Activated naive CD8-positive, alpha-beta T cell treated with anti-CD3 and anti-CD28 coated beads, Interleukin-2, amount 10 ng/mL, durations not matched to agents 7 days and 5 days (primary cell): ENCODE measurements at places on chromosomes 2 and 18.

- no peak for DNase-seq
- H3K4me1 ChIP-seq, result peaks cover 35% of the 10 kb centered on the region
- no peaks in the 10 kb centered on the region for H3K27me3 ChIP-seq
- H3K27ac ChIP-seq, result peak overlapping the region; percentile 99
- H3K4me3 ChIP-seq, result peak overlapping the region; percentile 98
Measured at GRCh38 chr2:233062451-233062850, 2.3 kb downstream of the INPP5D start.

GRCh38 chr2:177165721-177166711 lies 46.6 kb upstream of the HNRNPA3 start:
- peaks cover 13% of the 10 kb centered on the region for H3K27me3 ChIP-seq
- H3K4me3 ChIP-seq, result peak overlapping the region; percentile 79
- no peaks in the 10 kb centered on the region for H3K36me3 ChIP-seq
- no peak for DNase-seq
- peaks cover 41% of the 10 kb centered on the region for H3K4me1 ChIP-seq

GRCh38 chr2:167132906-167133555 lies 244.8 kb downstream of the XIRP2 start:
- no peak overlapping the region for H3K4me3 ChIP-seq
- H3K27ac ChIP-seq, result no peak overlapping the region
- H3K27me3 ChIP-seq, result no peaks in the 10 kb centered on the region
- H3K4me1 ChIP-seq, result peaks cover 3% of the 10 kb centered on the region
- DNase-seq, result no peak

GRCh38 chr18:8696749-8697211 lies 8.6 kb upstream of the MTCL1 start:
- peak; percentile 79 for DNase-seq
- H3K4me1 ChIP-seq, result no peaks in the 10 kb centered on the region
- H3K27ac ChIP-seq, result no peak overlapping the region

DNA sequence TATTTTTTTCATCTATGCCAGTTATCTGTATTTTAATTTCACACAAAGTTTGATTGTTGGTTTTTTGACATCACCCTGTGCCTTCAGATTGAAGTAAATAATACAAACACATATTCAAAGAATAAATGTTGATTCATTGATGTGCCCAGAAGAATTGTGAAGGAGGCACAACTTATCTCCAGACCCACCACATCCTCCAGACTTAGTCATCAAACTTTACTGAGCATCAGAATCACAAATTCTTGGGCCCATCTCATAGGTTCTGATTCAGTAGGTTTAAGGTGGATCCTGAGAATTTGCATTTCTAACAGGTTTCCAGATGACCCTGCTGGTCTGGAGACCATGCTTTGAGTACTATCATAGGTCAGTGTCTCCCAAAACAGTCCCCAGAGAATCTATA lies 82.8 kb upstream of the PIK3C3 start:
- no peak overlapping the region for H3K27ac ChIP-seq
- H3K36me3 ChIP-seq, result no peaks in the 10 kb centered on the region
- no peak overlapping the region for H3K4me3 ChIP-seq
- no peaks in the 10 kb centered on the region for H3K4me1 ChIP-seq

DNA sequence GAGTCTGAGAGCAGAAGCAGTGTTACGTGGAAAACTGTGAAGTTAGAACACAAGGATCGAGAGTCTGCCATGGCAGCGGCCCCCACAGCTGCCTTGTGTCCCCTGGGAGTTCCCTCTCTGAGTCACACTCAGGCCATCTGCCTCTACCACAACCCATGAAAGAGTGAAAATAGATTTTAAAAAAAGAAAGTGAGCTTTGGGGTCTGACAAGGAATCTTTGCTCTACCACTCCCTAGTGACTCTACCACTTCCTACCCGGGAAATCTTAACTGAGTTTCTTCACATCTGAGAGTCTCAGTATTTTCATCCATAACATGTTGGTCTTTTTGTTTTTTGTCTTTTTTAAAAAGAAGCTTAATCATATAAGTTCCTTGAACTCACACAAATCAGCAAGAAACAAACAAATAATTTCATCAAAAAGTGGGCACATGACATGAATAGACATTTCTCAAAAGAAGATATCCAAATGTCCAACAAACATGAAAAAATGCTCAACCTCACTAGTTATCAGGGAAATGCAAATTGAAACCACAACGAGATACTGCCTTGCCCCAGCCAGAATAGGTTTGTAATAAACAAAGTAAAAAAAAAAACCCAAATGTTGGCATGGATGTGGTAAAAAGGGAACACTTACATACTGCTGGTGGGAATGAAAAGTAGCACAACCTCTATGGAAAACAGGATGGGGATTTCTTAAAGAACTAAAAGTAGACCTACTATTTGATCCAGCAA lies 2.4 kb upstream of the MSGN1 start:
- H3K4me3 ChIP-seq, result no peak overlapping the region
- peaks cover 7% of the 10 kb centered on the region for H3K4me1 ChIP-seq
- DNase-seq, result no peak

GRCh38 chr2:173232956-173233744 lies 121.5 kb upstream of the CDCA7 start:
- peaks cover 7% of the 10 kb centered on the region for H3K36me3 ChIP-seq
- H3K4me3 ChIP-seq, result no peak overlapping the region
- no peak for DNase-seq
- H3K27ac ChIP-seq, result no peak overlapping the region

GRCh38 chr2:100281521-100282438 lies 40.5 kb downstream of the LONRF2 start:
- no peak overlapping the region for H3K27ac ChIP-seq
- H3K36me3 ChIP-seq, result no peaks in the 10 kb centered on the region
- peaks cover 34% of the 10 kb centered on the region for H3K4me1 ChIP-seq
- no peak for DNase-seq

DNA sequence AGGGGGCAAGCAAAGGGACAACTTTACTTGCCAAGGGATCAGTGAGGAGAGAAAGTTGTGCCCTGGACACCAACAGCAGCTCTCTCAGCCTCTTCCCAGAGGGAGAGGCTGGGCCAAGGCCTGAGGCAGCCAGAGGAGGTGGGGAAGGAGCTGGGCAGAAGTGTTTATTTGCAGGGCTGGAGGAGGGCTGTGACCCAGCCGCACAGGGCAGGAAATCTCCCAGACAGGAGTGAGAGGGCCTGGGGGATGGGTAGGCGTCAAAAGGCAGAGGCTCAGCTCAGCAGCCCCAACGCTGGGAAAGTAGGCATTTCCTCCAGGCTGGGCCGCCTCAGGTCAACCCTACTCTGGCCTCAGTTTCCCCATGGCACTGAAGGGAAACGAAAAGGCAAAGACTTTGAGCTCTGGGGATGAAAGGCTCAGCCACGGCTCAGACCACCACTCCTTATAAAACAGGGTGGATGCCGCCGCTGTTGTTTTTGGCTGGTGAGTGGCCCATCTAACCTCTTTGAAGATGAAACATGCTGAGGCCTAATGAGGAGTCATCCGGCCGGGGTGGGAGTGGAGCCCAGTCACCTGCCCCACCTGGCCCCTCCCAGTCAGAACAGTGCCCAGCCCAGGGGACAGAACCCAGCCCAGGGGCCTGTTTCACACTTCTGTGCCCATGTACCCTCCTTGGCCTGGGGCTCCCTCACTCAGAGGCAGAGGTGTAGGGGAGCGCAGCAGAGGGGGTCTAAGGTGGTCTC lies 21.9 kb upstream of the SEMA4C start:
- peak overlapping the region; percentile 74 for H3K27ac ChIP-seq
- peaks cover 18% of the 10 kb centered on the region for H3K4me1 ChIP-seq
- H3K27me3 ChIP-seq, result no peaks in the 10 kb centered on the region

DNA sequence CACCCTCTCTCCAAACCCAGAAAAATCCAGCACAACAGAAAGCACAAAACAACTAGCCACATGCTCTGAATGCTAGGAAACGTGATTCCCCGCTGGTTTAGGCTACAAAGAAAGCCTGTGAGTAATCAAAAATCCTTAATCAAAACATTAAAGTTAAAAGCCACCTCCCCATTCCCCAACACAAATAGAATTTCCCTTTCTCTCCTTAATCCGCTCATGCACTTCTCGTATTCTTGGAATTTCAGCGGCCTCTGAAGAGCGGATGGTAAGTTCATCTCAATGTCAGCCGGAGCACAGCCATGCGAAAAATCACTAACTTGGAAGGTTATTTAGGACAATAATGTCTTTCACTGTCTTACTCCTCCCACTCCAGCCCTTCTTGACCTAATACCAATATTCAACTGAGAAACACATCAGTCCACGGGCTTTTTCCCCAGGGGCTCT lies 126.7 kb downstream of the OSBPL1A start:
- H3K4me3 ChIP-seq, result no peak overlapping the region
- peaks cover 56% of the 10 kb centered on the region for H3K27me3 ChIP-seq
- peaks cover 1% of the 10 kb centered on the region for H3K4me1 ChIP-seq
- H3K27ac ChIP-seq, result no peak overlapping the region
- no peak for DNase-seq

DNA sequence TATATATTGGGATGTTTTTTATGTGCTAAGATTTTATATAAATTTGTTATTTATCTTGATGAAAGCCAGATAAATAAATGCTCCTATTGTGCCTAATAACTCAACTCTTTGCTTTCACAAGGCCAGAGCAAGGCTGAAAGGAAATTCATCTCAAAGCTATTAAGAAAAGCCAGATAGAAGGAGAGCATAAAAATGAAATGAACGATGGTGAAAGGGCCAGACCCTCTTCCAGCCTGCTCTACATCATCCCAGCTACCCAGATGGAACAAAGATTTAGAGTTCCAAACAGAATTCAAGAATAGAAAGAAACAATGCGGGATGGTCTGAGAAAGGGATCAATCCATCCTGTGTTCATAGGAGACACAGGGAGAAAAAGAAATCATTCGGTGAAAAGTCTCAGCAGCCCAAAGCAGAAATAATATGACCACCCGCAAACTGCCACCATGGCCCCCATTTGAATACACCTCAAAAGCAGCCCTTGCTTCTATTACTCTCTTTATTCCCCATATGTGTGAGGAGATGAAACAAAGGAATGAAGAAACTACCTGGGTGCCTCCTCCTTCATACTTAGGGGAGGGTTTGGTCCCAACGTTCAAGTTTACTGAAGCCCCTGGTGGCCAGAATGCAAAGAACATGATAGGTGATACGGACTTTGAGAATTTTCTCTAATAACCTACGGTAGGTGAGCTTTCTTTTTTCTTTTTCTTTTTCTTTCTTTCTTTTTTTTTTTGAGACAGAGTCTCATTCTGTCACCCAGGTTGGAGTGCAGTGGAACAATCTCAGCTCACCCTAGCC lies 110.1 kb upstream of the FBXO11 start:
- no peaks in the 10 kb centered on the region for H3K36me3 ChIP-seq
- DNase-seq, result no peak
- no peaks in the 10 kb centered on the region for H3K4me1 ChIP-seq
- H3K27ac ChIP-seq, result no peak overlapping the region
- peaks cover 10% of the 10 kb centered on the region for H3K27me3 ChIP-seq
- no peak overlapping the region for H3K4me3 ChIP-seq

DNA sequence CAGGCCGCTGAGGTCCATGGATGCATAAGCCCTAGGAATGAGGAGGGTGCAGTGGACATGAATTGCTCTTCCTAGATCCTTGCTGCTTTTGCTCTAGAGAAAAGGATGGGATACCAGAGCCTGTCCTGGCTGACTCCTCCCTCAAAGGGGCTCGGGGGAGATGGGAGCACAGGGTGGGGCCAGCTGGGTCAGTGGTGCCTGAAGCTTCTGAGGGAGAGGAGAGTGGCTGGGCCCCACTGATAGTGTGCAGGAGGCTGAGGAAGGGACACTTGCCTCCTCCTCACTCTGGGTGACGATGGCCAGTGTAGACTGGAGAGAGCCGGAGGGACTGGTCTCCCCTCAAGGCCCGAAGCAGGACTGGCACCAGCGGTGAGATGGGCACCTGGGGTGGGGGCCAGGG lies at the start of gene NT5DC4:
Gene NT5DC4 (plus strand): TSS at position 236 of the 400 bp plus-strand sequence. CDS start 60 bp downstream, at position 296.
- no peaks in the 10 kb centered on the region for H3K36me3 ChIP-seq
- no peaks in the 10 kb centered on the region for H3K4me1 ChIP-seq
- no peak within 1 kb of the TSS for H3K4me3 ChIP-seq
- no peak within 1 kb of the TSS for H3K27ac ChIP-seq

GRCh38 chr2:50111067-50111466 lies 920.9 kb downstream of the NRXN1 start:
- H3K36me3 ChIP-seq, result no peaks in the 10 kb centered on the region
- no peak overlapping the region for H3K27ac ChIP-seq
- H3K27me3 ChIP-seq, result no peaks in the 10 kb centered on the region

DNA sequence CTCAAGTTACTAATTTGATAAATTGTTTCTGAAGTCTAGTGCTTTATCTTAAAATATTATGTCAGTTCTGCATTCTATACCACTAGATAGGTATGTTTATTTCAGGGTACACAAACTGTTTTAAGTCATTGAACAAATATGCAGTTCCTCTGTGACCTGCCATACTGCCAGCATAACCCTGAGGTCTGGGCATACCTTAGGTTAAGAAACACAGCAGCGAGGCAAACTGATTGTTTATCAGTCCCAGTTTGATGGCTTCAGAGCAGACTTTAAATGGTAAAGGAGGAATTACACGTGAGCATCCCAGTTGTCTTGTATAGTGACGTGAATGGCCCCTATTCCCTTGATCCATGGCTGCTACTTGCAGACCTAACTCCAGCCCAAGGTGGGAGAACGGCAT lies 186.4 kb upstream of the LRRTM1 start:
- no peaks in the 10 kb centered on the region for H3K27me3 ChIP-seq
- H3K4me1 ChIP-seq, result no peaks in the 10 kb centered on the region
- no peak overlapping the region for H3K4me3 ChIP-seq
- DNase-seq, result no peak

DNA sequence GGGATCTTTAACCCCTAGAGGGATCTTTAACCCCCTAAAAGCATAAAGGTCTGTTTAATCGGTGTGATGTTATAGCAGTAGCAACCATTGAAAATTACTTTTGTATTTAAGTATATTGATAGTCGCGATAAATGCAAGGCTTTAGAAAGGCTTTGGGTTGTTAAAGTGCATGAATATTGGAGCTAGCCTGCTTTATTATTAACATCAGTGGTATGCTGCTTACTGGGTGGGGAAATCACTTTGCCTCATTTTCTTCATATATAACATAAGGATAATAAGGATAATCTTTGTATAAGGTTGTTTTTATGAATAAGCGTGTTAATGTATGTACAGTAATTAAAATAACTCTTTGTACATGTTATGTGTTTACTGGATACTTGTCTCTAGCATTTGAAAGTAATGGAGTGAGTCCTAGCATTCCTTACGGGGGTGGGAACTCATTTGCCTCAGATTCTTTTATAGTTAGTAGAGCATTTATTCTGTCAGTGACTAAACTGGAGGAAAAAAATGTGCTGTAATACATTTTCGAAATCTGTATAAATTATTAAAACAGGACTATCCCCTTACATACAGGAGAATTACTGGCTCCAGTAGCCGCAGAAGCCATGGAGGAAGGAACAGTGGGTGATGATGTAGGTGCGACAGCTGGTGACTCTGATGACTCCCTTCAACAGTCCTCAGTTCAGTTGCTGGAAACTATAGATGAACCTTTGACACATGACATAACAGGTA lies 122.2 kb downstream of the BIRC6 start:
- no peaks in the 10 kb centered on the region for H3K27me3 ChIP-seq
- peaks cover 30% of the 10 kb centered on the region for H3K36me3 ChIP-seq
- H3K4me3 ChIP-seq, result no peak overlapping the region
- no peak overlapping the region for H3K27ac ChIP-seq
- peaks cover 4% of the 10 kb centered on the region for H3K4me1 ChIP-seq
- DNase-seq, result no peak
